ENCODE measurements at places on chromosomes 4 and X.

DNA sequence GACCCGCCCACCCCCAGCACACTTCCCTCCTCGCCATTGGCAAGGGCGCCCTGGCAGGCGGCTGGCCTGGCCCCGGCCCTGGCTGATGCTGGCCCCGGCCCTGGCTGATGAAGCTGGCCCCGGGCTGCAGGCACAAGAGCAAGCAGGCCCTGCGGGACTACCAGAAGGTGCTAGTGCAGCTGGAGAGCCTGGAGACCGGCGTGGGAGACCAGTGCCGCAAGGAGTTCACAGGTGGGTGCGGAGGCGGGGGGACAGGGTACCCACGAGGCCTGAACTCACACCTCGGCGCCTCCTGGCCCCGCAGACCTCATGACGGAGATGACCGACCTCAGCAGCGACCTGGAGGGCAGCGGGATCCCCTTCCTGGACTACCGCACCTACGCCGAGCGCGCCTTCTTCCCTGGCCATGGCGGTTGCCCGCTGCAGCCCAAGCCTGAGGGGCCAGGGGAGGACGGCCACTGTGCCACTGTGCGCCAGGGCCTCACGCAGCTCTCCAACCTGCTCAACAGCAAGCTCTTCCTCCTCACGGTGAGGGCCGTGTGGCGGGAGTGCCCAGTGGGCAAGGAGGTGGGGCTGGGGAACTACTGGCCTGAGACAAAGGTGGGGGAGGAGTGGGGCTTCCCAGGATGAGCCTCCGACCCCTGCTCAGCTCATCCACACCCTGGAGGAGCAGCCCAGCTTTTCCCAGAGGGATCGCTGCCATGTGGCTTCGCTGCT lies 6.1 kb upstream of the SRPK3 start:
- no peak for DNase-seq

GRCh38 chr4:174420316-174420715 lies 102.0 kb downstream of the HPGD start:
- DNase-seq: no peak

- no peak for DNase-seq
Measured at GRCh38 chr4:129231945-129232588, 136.1 kb downstream of the C4orf33 start.

GRCh38 chr4:81486502-81486901 lies 14.8 kb upstream of the RASGEF1B start:
- DNase-seq: no peak

GRCh38 chrX:112746812-112747595 lies 67.3 kb upstream of the LHFPL1 start:
- DNase-seq: no peak

- DNase-seq: no peak
Measured at GRCh38 chr4:27016551-27016950, 155.9 kb downstream of the STIM2 start.

DNA sequence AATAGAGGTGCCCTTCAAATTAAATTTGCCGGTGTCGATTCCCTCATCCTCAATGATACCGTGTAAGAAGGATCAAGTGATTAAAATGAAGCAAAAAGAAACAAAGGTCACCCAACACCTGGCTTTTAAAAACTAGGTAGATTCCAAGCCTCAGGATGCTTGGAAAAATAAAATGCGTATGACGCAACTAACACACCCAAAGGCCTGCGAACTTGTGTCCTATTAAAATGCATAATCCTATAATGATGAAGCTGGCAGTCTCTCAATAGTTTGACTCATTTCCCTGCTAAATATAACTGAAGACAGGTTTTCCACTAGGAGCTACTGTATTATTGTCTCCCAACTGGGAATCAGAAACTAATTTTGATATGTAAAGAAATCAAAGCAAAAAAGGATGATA lies 263.2 kb downstream of the DHX15 start:
- DNase-seq: no peak

GRCh38 chrX:136086521-136086920 lies 60.8 kb upstream of the FHL1 start:
- DNase-seq: no peak

DNA sequence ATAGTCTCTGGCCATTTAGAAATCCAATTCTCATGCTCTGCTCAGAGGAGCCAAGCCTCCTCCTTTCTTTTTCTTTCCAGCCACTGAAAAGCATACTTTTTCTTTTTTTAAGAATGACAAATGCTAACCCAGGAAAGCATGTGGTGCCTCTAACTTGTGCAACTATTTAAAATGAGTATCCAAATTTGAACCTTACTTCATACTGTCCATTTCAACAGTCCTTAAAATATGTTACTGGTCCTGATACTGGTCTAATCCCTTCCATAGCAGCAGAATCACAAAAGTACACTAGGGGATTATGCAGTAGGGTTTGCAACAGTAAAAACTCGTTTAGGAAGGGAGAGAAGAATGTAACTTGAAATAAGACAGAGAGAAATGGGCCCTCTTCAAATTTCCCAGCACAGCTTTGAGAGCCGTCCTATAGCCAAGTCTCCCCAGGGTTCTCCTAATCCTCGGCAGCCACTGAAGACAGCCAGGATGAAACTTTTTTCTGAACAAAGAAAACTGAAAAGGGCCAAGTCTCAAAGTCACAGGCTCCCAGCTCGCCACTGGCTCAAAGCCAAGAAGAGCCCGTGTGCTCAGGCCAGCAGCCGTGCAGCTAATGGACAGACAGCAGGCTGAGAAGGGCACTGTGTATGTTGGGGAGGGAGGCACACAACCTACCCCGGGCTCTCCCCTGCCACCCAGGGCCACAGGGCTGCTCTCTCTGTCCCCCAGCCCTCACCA lies 39.5 kb downstream of the GPC4 start:
- DNase-seq: no peak

GRCh38 chr4:17335371-17335770 lies 176.5 kb downstream of the QDPR start:
- no peak for DNase-seq

GRCh38 chr4:152211936-152212653 lies 323.8 kb downstream of the FBXW7 start:
- no peak for DNase-seq

DNA sequence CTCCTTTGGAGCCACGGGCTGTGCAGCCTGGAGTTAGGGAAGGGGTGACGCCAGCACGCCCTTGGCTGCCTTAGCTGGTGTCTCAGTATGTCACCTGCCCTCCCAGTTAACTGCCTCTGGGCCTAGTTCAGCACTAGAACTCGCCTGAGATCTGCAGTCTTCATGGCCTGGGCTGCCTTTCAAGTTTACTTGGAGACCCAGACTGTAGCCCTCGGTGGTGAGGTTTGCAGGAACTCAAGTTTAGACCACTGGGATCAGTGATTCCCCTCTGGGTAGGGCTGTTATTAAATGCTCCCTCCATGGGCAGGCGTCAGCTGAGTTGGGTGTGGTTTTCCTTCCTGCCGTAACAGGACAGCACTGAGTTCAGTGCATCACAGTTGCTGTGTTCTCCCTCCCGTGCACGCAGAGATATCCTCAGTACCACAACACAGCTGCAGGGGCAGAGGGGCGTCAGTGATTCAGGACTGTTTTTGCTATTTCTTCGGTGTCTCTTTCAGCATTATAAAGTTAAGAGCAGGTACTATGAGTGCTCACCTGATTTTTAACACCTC lies 30.5 kb downstream of the PLAC8 start:
- peak; percentile 71 for DNase-seq

- peak; percentile 75 for DNase-seq
Measured at GRCh38 chrX:53093177-53093655, 726 bp upstream of the KANTR start.

DNA sequence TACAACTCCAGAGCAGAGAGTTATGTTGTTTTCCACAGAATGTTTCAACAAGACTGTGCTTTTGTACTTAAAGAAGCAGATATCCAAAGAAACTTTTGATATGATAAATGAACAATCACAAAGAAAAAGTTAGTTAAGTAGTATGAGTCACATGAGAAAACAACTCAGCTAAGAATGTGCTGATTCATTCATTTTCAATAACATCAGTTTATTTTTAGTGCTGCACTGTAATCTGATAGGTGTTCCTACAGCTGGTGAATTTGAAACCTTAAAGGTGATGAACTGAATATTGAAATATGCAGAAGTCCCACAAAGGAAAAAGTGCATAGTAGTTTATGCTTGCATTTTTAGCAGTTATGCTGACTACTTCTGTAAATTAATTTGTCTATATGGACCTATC lies 180.3 kb upstream of the TENM3 start:
- DNase-seq: no peak

DNA sequence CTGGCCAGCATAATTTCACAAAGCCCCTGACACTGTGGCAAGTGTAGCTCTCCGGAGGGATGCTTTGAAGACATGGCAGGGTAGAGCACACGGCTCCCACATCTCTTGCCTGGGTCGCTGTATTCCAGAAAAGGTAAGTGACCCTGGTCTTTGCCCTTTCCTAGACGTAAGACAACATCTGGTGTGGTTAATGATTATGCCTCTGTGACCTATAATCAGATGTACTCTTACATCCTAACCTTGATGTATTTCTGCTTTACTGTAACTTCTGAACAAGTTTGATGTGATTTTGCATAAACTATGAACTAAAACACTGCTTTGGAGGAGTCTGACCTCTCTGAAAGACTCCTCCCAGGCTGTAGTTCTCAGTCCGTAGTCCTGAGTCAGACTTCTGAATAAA lies 59.1 kb upstream of the ACSL1 start:
- DNase-seq: no peak

- no peak for DNase-seq
Measured at GRCh38 chr4:130053723-130054122, 957.8 kb downstream of the C4orf33 start.

DNA sequence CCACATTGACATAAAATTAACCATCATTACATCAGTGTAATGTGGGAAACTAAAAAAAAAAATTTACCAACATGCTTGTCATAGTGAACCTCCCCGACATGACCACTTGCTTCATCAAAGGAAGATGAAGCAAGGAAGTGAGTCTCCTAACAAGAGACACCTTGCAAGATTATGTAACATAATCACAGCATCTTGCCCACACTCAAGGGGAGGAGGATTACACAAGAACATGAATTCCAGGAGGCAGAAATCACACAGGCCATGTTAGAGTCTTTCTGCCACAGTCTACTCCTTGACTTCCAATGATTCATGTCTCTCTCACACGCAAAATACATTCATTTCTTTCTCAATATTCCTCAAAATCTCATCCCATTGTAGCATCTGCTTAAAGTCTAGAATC lies 93.3 kb downstream of the AKAP4 start:
- no peak for DNase-seq

GRCh38 chr4:110020139-110020538 lies 107.5 kb downstream of the EGF start:
- DNase-seq: no peak

- no peak for DNase-seq
Measured at GRCh38 chr4:26594778-26595177, 10.9 kb downstream of the TBC1D19 start.

- no peak for DNase-seq
Measured at GRCh38 chrX:101410461-101410860, 2.4 kb downstream of the HNRNPH2 start.

DNA sequence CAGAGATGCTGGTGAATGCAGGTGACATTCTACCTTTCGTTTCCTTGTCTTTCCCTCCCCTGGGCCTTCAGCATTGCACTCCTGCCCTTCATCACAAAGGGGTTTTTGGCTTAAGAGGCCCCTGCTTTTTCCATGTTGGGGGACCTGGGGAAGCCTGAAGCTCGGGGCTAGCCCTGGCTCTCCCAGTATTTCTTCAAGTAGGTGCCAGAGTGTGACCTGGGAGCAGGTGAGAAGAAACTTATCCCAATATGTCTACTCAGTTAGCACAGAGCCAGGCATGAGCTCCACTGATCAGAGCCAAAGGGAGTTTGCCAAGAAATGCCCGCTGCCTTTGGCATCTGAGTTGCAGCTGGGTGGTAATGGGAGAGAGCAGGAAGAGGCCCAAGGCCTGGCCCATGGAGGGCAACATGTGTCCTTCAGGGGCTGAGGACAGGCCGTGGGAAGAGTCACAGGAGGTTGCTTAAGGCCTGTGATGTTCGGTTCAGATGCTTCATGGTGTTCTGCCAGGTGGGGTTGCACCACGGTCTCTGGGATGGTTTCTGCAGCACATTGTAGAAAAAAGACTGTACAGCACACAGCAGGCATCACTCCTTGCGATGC lies 7.6 kb downstream of the PRRG3 start:
- no peak for DNase-seq

- DNase-seq: no peak
Measured at GRCh38 chr4:180610324-180610723, 1632.9 kb upstream of the TENM3 start.

DNA sequence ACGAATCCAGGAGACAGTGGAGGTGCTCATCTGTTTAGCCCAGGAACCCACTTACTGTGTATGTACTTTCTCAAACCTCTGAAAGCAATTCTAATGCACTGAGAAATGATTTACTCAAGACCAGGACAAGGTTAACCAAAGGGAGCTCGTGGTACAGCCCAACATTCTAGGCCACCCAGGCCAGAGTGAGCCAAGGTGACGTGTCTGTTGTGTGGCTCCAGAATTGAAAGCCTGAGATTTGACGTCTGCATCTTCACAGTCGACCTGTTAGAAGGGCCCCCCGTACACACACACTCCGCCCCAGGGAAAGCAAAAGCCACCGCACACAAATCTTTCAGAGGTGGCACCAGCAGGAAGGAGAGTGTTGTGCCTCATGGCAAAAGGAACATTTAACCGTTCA lies 2.3 kb downstream of the MAP3K15 start:
- no peak for DNase-seq

- no peak for DNase-seq
Measured at GRCh38 chrX:3326681-3327080, 19.8 kb downstream of the MXRA5 start.

- DNase-seq: no peak
Measured at GRCh38 chrX:70456256-70456655, 11.6 kb downstream of the DLG3 start.

- no peak for DNase-seq
Measured at GRCh38 chr4:98248934-98249333, 12.2 kb upstream of the RAP1GDS1 start.

GRCh38 chr4:20086799-20087521 lies 164.7 kb upstream of the SLIT2 start:
- no peak for DNase-seq
